Forelimb muscle (tissue), 1 donor: ENCODE measurements at places on chromosomes 5 and 9.

DNA sequence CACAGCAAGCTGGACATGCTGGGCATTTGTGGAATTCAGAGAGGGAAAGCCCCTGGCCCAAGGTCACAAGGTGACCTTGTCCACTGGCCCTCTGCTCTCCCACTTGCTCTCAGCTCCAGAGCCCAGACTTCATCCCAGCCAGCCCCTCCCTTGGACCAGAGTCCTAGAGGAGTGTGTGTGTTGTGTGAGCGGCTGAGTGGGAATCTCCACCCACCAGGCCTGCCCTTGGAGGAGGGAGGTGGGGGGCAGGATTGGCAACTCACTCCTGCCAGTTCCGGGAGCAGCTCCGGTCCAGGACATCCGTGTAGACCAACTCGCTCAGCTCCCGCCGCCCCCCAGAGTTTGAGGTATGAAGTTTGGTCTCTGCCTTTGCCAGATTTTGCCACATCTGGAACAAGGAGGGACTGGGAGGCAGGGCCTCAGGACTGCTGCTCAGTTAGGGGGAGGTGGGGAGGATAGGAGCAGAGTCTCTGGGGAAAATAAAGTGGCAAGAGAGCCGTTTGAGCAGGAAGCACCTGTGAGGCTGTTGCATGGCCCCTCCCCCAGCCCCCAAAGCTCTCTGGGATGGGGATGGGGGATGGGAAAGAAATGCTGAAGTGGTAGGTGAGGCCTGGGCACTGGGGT is 1.4 kb downstream of the MZB1 start:
- DNase-seq = no peak

DNA sequence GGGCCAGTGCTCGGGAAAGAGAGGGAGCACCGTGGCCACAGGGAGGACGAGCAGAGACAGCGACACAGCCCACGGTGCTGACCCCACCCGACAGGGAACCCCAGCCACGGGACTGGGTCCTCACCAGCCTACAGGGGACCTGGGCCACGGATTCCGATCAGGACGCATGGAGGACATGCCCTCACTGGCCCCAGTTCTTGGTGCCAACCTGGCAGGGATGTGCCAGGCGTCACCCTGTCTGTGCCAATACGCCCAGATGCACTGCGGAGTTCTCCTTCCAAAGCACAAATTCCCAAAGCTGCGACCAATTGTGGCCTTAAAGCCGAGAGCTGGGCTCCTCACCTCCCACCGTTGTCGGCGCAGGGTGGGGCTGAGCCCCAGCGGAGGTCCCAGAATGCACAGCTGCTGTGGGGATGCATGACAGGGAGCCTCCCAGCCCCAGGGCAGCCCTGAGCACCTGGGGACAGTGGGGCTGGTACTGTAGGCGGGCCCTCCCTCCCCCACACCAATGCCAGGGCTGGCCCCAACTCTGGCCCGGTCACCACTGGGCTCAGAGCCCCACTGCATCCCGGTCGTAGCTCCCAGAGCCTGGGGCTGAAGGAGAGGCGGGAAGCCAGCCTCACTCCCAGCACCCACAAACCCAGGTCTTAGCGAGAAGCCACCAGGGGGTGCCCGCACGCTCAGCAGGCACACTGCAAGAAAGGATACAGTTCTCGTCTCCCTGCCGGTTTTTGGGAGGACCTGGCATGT is 44.2 kb downstream of the NKD2 start:
- no peak for DNase-seq

DNA sequence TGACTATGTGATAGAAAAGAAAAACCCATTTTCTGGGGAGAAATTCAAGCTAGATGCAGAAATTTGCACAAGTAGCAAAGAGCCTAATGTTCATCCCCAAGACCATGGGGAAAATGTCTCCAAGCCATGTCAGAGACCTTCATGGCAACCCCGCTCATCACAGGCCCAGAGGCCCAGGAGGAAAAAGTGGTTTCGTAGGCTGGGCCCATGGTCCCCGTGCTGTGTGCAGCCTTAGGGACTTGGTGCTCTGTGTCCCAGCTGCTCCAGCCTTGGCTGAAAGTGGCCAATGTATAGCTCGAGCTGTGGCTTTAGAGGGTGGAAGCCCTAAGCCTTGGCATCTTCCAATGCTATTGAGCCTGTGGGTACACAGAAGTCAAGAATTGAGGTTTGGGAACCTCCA is 711.2 kb upstream of the ZNF608 start:
- DNase-seq = no peak

DNA sequence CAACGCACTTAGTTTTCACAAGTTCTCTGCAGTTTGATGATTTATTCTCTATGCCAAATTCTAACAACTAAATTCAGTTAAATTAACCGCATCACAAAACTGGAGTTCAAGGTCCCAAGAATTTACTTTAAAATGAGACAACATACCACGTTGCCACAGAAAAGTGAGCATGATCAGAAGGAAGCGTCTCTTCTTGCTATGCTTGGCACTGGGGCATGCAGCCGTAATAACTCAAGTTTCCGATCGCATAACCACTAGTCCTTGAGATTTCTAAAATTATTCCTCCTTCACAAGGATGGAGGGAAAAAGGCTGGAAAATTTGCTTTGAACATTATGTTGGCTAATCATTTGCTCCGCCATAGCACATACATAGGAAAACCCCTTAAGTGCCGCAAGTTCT is 13.9 kb downstream of the NFIB start:
- no peak for DNase-seq

DNA sequence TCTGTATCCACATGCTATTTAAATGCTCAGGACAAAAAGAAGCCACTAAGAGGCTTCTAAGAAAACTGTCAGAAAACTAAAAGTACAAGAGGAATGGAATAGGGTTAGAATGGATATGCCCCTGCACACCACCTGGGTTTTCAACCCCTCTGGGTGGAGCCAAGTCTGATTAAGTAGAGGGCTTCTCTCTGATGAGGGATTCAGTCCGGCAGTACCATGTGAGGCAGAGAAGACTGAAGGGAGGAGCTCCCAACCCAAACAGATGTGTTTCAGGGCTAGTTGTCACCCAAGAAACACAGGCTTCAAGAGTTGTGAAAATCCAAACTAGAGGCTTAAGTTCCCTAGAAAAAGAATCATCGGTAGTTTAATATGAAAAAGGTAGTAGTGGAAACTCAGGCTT is 12.5 kb downstream of the NREP start:
- DNase-seq = no peak

GRCh38 chr9:95857124-95857523 is 18.4 kb upstream of the ERCC6L2 start:
- no peak for DNase-seq

DNA sequence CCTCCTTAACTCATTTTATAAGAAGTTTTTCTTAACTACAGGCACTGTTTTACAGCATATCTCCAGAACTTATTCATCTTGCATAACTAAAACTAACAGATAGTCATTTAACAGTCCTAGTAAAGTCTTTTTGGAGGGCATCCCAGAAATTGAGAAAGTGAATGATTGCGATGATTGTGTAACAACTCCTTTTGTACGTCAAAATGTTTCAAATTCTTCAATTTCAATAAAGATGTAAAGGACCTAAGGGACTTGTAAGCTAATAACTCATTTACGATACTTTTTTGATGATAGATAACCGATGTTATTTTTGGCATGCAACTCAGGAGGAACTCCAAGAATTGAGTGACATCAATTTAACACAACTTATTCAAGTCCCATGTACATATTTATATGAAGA is 42.7 kb downstream of the SVEP1 start:
- peak; percentile 74 for DNase-seq

GRCh38 chr5:57383093-57383861 is 99.3 kb downstream of the ACTBL2 start:
- DNase-seq = no peak

- no peak for DNase-seq
These were observed 32.0 kb upstream of the AKNA start for GRCh38 chr9:114419796-114420195.
